ENCODE measurements at places on chromosomes 6 and 20. TPM values are rescaled to one million over a fixed set of nuclear protein-coding genes. Genes with fewer than 3 reads are reported as not detected.

Gene SEMG2
- not detected for total RNA-seq

Gene CALHM4
- total RNA-seq: 0.22 TPM

Gene CTAGE9
- not detected for total RNA-seq

Gene CCM2L
- total RNA-seq: 24.2 TPM

- DNase-seq: no peak
Measured at GRCh38 chr20:16710781-16711180, 19.0 kb upstream of the SNRPB2 start.

GRCh38 chr20:2986466-2986865 is 57.0 kb upstream of the GNRH2 start:
- DNase-seq: no peak

GRCh38 chr6:16544521-16544920 is 216.7 kb downstream of the ATXN1 start:
- DNase-seq: no peak

GRCh38 chr20:8974009-8974708 is 94.7 kb upstream of the PLCB4 start:
- DNase-seq: no peak

- DNase-seq: peak; percentile 62
Measured at GRCh38 chr6:29451471-29452193, 5.2 kb downstream of the OR11A1 start.

DNA sequence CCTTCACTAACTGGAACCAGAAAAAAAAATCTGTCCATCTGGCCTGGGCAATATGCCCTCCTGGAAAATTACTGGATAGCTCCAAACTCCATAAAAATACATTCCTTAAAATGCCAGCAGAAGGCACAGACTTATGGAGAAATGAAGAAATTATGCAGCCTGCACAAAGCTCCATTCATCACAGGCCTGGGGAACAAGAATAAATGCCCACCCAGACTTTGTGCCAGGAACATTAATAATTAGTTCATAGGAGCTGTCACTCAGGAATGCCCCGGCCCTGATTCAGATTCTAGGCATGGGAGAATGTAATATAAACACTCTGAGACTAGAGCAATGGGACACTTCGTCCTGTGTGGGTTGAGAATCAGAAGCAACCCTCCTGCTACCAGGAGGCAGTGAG is 199.3 kb downstream of the OTOR start:
- no peak for DNase-seq

GRCh38 chr20:40771848-40772511 is 82.9 kb upstream of the MAFB start:
- peak; percentile 37 for DNase-seq

- DNase-seq: no peak
Measured at GRCh38 chr6:95768539-95768938, 191.2 kb downstream of the MANEA start.

DNA sequence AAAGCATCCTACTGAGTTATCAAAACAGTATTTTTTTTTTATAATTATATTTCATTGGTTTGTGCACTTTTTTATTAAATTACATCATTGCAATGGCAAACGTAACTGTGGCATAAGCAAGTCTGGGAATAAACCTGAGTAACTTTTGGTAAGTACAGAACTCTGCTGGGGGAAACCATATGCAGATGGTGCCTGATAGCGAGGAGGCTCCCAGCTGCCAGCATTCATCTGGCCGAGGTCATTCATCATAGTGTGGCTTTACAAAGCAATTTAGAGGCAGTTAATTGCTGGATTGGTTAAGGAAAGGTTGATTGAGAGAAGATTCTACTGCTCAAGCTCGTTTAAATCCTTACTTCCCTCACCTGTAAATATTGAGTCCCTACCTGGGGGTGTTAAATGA is 52.6 kb downstream of the HECA start:
- DNase-seq: no peak

- no peak for DNase-seq
Measured at GRCh38 chr6:80145921-80146320, 39.5 kb downstream of the BCKDHB start.

DNA sequence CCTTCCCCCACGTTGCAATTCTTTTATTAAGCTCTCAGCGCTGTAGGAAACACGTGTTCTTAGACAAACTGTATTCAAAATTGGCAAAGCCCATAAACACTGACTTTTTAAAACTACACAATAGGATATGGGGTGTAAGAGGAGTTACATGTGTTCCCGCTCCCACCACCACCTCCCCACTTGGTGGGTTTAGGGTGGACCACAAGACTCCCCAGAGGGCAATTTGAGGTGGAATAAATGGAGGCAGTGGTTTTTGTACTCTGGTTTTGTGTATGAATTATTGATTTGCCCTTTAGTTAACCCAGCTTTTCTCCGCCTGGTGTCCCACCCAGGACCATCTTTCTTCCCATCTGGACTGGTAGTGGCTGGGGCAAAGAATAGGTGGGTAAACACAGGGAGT is 3.7 kb downstream of the UQCC2 start:
- DNase-seq: no peak

- no peak for DNase-seq
Measured at GRCh38 chr6:143406673-143407072, 43.8 kb downstream of the ADAT2 start.

All from lung microvascular endothelial cell (primary cell).